ENCODE measurements at places on chromosomes 16 and 17. TPM values are rescaled to one million over a fixed set of nuclear protein-coding genes. Genes with fewer than 3 reads are reported as not detected.

CHRNE gene
- total RNA-seq: 1.5 TPM

ST6GALNAC1 gene
- 2.0 TPM for total RNA-seq

TNS4 gene
- total RNA-seq: 0.14 TPM

DNA sequence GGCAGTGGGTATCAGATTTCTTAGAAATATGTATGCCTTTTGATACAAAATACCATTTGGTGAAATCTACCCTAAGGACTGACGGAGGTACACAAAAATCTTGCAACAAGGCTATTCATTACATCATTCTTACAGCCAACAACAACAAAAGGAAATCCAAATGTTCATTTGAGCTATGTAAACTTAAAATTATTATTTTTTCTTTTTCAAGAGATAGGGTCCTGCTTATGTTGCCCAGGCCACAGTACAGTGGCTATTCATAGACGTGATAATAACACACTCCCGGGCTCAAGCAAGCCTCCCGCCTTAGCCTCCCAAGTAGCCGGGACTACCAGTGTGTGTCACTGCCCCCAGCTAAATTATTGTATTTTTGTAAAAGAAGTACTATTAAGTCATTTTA, 9.0 kb downstream of the SRR start:
- no peak for DNase-seq

DNA sequence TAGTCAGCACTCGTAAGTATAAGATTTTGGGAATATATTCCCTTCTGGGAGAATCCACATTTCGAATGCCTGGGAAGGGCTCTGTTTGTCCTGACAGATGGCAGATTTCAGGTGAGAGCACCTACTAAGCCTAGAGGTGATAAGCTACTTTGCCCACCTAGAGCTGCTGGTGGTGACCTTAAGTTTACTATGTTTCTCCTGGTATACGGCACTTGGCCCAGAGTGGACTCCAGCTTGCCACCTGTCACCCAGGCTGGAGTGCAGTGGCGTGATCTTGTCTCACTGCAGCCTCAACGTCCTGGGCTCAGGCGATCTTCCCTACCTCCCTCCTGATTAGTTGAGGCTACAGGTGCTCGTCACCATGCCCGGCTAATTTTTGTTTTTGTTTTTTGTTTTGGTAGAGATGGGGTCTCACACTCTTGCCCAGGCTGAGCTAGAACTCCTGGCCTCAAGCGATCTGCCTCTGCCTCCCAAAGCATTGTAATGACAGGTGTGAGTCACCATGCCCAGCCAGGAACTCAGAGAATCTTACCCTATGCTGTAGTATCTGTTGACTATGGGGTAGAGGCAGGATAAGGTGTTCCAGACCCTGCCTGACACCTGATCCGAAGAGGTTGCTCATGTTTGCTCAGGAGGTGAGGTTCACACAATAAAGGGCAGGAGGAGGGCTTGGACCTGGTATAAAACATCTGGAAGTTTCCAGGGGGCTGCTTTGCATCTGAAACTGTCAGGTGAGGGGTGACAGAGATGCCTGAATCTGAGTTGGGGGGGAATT, at the start of gene ZG16:
ZG16 (plus strand) TSS at position 681 of the 775 bp plus-strand sequence. CDS start 1,011 bp downstream, outside the sequence.
- DNase-seq: no peak

- DNase-seq: no peak
These were observed 234.6 kb downstream of the TMEM114 start for GRCh38 chr16:8355675-8356074.

DNA sequence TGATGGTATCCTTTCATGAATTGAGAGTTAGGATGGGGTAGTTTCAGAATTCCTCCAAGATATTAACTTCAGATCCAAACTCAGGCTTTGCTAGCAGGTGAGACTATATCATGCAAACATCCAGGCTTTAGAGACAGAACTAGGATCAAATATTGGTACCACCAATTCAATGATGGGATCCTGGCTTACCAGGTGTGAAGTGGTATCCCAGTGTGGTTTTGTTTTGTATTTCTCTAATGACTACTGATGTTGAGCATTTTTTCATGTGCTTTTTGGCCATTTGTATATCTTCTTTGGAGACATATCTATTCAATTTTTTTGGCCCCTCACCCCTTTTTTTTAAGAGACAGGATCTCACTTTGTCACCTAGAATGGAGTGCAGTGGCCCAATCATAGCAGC, 57.0 kb downstream of the TOM1L2 start:
- DNase-seq: no peak

DNA sequence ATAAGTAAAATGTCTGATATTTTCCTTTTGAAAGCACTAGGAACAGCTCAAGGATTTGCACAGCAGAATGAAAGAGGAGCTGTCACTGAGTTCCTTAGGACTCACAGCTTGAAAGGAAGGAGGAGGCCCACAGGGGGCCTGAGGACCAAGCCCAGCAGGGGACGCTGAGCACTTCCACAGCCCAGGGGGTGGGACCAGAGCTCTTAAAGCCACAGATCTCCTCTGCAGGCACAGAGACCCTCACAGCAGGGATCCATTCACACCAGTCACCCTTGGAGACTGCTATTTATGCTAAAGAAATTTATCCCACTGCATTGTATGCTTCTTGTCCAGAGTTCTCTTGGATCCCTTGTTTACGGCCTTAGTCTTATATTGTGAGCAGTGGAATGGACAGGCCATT, 253.3 kb downstream of the STX8 start:
- no peak for DNase-seq

DNA sequence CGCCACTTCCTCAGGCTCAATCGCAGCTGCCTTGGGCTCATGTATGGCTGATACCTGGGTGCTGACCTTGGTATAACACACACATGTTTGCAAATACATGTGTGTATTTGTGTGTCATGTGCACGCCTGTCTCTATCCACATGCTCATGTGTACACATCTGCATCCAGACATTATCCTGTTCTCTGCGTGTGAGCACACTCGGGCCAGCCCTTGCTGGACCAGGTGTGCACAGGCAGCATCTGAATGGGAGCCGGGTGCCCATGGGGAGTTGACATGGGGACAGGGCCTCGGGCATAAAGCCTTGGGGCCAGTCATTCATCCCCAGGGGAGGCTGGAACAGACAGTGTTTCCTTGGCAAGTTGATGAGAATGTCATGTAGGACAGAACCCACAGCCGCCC, 29.1 kb upstream of the CRHR1 start:
- DNase-seq: peak; percentile 31

DNA sequence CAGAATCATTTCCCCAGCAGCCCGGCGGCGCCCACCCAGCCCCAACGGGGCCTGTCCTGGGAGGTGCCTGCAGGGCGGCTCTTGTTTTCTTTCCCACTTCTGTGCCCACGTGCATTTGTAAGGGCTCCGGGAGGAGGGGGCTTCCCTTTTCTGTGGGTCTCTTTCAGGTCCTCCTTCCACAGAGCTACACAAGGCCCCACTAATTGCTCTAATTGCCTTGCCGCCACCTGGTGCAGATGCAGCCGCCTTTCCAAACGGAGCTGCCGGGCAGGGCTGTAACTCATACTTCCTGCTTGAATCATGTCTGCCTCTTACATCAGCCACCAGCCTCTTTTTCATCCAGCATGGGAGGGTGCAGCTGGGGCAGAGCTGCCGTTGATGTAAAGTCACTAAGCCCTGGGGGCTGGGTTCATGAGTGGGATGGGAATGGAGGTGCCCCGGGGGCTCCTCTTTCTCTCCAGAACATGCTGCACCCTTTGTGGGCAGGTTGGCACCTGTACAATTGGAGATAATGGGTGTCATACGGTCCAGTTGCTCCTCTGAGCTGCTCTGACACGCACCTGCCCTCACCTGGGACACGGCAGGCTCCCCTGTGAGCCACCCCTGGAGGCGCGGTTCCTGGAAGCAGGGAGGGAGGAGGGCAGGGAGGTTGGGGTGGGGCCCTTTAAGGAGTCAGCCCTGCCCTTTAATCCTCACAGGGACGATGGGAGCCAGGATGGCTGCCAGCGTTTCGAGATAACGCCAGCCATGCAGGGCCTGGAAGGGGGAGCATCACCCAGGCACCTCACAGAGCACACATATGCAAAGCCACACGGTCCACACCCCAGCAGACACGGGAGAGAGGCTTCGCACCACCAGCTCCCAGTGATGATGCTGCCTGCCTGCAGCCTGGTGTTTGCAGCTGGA, 41.1 kb upstream of the KLHDC4 start:
- no peak for DNase-seq

DNA sequence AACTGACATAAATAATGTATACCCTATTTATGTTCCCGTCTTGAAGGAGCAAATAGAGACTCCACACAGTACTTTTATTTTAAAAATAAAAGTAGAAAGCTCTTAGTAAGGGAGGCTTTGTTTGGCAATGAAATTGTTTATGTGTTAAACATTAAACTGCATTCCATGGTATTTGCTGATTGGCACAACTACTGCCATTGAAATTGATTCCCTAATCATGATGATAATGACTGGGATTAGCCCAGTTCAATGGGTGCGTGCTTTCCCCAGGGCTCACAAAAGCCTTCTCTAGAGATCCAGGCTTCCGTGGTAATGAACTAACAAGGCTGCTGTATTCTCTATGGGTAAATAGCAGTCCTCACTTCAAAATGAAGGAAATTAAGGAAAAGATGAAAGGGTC, 67.5 kb downstream of the GPRC5B start:
- DNase-seq: no peak

DNA sequence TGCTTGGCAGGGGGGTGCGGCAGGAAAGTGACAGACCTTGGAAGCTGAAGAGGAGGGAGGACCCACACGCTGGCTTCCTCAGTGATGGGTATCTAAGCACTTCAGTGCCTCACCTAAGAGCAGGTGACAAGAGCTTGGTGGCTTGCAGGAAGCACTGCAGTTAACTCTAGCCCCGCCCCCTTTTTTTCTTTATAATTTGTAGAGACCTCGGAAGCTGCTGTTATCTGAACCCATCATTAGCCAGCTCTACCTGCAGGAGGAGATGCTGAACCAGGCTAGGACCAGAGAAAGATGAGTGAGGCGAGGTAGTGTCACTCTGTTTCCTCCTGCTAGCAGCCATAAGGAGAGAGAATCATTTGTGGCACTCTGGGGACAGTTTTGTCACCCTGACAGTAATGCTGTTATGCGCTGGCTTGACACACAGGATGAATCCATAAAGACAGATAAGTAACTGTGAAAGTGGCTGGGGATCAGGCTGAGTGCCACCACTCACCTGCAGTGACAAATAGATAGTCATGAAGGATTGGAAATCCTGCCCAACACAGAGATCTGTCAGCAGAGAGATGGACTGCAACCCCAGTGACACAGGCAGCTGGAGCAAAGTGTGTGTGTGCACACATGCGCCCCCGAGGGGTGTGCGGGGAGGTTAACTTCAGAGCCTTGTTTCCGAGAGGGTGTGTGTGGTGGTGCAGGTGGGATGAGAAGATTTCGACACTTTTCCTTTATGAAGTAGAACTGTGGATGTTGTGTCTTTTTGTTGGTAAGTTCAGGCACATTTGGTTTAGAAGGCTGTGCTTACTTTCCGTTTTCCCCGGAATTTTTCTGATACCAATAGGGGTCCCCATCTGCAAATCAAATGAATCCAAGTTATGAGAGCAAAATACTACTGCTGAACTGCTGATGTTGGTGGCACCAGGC, 224.0 kb downstream of the IRX3 start:
- DNase-seq: no peak

DNA sequence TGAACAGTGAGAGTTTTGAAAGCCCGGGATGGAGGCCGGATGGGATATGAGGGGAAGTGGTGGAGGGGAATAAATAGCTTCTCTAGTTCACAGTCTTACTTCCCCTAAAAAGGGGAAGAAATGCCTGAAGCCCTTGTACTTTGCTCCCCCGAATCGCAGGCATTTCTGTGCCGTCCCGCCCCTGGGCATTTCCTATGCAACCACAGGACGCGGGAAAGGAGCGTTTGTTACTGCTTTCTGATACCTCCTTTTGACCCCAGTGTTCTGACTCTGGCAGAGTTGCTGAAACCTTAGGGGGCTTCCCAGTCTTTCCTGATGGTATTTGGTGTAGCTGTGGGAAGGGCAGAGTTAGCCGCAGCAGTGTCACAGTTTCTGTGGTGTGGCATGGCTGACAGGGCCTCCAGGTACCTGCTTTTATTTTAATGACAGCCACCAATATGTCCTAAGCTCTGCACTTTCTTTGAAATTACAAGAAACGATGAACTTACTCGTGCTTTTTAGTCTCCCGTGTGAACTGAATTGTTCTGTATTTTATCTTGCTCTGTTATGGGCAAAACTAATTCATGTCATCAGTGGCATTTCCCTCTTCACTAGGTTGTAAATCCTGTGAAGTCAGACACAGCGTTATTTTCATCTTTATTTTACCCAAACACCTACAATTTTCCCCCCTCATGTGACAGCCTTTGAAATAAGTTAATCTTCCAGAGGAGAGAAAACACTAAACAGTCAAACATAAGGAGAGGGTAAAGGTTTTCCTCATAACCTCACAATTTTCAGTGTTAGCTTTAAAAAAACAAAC, 27.1 kb downstream of the USP10 start:
- DNase-seq: no peak

DNA sequence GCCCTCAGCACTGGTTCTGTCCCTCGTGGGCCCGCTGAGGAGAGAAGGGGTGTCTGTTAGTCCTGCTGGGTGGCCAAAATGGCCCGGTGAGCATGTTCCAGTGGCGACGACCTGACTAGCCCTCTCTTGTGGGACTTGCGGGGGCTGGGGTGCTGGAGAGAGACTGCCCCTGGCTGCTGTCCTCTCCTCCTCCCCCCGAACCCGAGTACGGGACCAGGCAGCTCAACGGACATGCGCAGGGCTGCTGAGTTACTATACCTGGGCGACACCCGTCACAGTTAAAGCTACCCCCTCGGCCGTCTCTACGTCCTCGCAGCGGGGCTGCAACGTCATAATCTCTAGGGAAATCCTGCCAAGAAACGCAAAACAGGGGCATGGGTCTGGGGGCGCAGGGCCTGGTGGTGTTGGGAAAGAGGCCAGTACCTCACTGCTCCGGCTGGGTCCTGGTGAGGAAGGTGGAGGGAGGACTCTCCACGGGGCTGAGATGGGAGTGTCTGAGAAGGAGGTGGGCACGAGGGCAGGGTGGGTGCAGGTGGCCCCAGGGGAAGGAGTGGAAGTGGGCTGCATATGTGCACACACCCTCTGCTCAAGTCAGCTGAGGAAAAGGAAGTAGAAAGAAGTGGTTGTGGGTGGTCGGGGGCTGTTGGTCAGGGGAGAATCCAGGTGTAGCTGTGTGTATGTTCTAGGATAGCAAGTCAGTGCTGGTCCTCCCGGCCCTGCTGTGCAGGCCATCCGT, 13.4 kb downstream of the FLOT2 start:
- no peak for DNase-seq
